ENCODE measurements at places on chromosomes 12 and 14.

- no peak for DNase-seq
Measured at GRCh38 chr12:129670256-129670920, 233.4 kb downstream of the TMEM132D start.

DNA sequence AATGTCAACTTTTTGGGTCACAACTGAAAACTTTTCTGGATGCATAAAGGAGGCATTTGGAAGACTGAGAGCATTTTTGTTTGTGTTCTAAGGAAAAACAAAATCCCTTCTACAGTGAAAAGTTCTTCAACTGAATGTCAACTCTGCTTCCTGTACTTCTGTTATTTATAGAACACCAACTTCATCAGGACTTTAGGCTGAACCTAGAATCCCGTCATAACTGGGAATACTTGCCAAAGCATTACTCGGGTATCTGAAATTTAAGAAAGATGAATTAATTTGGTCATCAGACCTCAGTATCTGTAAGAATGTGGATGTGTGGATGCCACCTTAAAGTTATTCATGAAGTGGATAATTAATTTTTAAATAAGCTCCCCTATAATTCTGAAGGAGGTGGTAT, 73.2 kb downstream of the FERMT2 start:
- DNase-seq: no peak

GRCh38 chr14:51500776-51501175, 150.9 kb upstream of the FRMD6 start:
- DNase-seq: no peak

GRCh38 chr12:45565590-45565989, 163.9 kb upstream of the ARID2 start:
- DNase-seq: no peak

DNA sequence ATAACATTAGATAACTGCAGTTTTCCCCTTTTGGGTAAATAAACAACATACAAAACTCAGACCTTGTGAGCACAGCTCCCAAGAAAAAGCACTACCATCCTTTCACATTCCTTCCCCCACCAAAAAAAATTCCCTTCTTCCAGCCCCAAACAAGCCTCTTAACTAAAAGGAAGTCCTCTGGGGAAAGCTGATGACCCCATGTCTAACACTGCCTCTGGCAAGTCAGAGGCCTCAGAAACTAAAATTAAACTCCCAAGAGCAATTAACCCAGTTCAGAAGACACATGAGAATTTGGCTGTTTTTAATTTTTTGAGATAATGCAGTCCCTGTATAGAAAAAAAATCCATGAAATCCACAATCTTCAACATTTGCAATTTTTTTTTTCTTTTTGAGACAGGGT, 127.7 kb downstream of the SPTSSA start:
- DNase-seq: no peak

DNA sequence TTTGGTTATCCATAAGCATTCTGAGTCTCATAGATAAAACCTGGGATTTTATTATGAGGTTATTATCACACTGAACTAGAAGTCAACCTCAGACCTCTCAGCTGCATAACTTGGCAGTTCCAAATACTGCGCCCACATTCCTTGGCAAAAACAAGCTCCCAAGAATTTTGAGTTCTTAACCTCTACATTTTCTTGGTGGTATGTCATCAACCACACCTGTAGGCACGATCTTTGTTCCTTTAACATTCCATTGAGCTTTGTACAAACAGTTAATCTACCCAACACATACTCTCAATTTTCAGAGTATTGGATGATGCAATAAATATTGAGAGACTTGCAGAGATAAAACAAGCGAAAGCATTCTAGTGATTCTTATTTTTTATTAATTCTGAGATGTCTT, 371.8 kb upstream of the PRICKLE1 start:
- no peak for DNase-seq

GRCh38 chr12:65593239-65593701, 231.0 kb upstream of the HMGA2 start:
- no peak for DNase-seq

GRCh38 chr14:64601571-64601970, 51.8 kb downstream of the PPP1R36 start:
- DNase-seq: no peak

GRCh38 chr12:105171691-105172436, 64.1 kb downstream of the APPL2 start:
- no peak for DNase-seq

Measured in NCI-H1048 (cell line).